ENCODE measurements at places on chromosomes 2 and 18.

GRCh38 chr18:44849361-44849760, 168.7 kb downstream of the SETBP1 start:
- DNase-seq: no peak

- DNase-seq: no peak
Observed at GRCh38 chr2:3703757-3704355, 481 bp downstream of the DCDC2C start.

- no peak for DNase-seq
Observed at GRCh38 chr2:32558492-32558891, 69.4 kb upstream of the TTC27 start.

GRCh38 chr2:19086231-19086651, 272.2 kb downstream of the OSR1 start:
- DNase-seq: no peak

DNA sequence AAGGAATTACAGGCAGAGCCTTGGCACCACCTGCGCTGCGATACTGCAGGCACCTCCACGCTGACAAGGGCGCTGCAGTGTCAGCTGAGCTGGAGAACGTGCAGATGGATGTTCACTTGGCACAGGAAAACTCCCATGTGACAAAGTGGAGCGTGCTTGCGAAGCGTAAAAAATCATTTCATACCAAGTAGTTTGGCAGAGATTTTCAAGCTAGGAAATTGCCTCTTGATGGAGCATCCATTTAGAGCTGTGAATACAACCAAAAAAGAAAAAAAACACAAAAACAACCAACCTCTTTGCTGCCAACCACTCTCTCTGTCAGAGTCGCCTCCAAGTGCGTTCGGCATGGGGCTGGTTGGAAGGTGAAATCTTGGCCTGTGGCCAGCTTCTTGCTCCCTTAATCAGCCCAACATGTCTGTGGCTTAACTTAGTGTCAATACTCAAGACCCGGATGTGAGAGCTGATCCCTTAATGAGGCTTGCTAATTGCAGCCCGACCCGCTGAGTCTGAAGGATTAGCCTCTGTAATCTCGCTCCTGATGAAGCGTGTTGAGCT, 38.1 kb downstream of the ACOXL start:
- DNase-seq: no peak

DNA sequence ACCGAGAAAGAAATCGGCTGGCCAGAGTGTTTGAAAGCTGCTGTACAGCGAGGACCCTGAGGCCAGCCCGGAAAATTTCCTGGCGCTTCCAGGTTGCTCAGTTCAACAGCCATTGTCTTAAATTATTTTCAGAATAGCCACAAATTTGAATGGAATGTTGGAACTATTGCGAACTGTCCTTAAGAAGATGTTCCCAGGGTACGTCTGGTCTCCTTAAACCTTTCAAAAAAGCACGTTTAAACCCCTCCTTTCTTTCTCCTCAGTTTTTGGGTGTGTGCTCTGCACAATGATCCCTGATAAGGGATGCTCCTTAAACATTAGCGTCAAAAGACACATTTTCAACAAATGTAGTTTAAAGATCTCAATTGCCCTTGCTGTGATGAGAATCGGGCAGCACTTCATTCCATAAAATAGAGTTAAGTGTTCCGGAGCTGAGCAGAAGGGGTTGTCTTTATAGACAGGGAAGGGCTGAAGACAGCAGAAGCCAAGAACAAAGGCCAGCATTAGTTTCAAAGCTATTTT, 14.5 kb upstream of the LPIN2 start:
- no peak for DNase-seq

DNA sequence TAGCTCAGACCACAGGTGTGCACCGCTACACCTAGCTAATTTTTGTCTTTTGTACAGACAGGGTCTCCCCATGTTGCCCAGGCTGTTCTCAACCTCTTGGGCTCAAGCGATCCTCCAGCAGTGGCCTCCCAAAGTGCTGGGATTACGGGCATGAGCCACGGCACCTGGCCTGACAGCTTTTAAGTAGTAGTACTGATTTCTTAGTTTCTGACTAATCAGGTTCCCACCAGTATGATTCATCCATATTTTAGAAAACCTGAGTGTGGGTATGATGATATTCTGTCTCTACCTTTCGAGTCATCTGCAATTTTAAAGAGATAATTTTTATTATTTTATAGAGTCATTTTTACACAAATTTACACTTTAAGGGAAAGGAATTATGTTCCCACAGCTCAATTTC, 46.4 kb upstream of the GULP1 start:
- DNase-seq: no peak

DNA sequence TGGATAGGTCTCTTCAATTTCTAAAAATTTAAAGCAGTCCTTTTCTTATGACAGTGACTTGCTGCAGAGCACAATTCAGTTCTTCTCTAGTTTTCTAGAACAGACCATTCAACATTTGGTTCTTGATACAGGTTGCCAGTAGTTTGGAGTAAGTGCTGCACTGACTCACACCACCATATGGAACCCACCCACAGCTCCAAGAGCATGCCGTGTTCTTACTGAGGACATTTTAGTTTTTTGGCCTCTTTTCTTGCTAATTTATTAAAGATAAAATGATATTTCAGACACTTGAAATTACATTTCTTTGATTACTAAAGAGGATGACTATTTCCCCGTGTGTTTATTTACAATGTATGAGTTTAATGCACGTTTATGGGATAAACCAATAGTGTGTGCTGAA, 120.0 kb downstream of the COL4A4 start:
- DNase-seq: no peak
